SK-MEL-5 (cell line): ENCODE measurements at places on chromosomes 3 and 15. TPM values are rescaled to one million over a fixed set of nuclear protein-coding genes. Genes with fewer than 3 reads are reported as not detected.

- DNase-seq: no peak
Measured at GRCh38 chr15:80992441-80992840, 2.8 kb upstream of the MESD start.

DNA sequence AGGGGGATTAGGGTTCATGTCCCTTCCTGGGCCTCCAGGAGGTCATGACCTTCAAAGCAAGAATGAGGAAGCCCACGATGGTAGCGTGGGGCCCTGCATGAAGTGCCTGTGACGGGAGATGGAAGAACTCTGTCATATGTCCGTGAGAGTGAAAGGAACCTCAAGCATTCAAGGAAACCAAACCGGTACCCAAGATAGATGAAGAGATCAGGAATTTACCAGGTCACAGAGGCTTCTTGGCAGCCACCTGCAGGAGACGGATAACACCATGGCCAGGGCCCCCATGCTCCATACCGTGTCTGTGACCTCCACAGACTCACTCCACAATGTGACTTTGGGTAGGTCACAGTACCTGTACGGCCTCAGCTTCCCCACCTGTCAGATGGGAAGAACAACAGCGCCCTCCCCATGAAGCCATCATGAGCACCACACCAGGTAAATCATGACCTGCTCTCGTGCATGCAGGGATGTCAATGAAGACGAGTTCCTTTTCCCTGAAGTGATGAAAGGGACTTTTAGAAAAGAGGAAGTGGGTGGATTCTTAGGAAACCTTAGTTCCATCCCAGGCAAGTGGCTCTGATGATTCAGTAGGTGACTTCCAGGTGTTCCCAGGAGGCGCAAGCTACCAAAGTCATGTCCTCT, 23.3 kb upstream of the CYP11A1 start:
- no peak for DNase-seq

Gene SLC6A1
- total RNA-seq: not detected in 2 replicates

DNA sequence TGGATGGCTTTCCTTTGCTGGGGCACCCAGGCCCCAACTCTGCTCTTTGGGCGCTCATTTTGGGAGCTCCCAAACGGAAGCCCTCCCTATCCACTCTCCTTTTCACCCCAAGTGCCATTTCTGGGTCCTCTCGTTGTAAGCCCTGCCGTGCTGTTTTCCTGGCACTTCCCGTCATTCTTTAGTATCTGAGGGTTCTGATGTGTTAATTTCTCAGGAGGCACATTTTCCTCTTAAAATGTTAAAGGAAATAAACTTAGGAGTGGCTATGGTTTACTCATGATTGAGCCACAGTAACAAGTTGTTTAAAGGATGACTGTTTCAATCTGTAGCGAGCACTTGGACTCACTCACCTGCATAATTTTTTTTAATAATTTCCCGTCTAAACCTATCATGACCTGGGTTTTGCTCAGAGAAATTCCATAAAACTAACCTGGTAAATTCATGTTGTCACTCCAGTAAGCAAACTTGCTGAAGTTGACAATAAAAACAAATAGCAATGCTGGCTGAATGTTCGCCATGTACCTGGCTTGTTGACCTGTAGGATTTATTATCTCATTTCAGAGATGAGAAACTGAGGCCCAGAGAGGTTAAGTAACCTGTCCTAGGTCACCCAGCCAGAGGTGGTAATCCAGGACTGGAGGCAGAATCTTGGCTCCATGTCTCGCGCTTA, 10.6 kb downstream of the ALDH1A3 start:
- DNase-seq: no peak

Gene CHCHD6
- 104 and 106 TPM in 2 replicates for total RNA-seq

Gene POPDC2
- 0.08 and 0.40 TPM in 2 replicates for total RNA-seq

Gene SCAANT1
- not detected in 2 replicates for total RNA-seq

GRCh38 chr3:110419096-110419495, 652.5 kb upstream of the NECTIN3 start:
- DNase-seq: no peak

- DNase-seq: no peak
Measured at GRCh38 chr15:39629371-39629770, 48.5 kb downstream of the THBS1 start.

DNA sequence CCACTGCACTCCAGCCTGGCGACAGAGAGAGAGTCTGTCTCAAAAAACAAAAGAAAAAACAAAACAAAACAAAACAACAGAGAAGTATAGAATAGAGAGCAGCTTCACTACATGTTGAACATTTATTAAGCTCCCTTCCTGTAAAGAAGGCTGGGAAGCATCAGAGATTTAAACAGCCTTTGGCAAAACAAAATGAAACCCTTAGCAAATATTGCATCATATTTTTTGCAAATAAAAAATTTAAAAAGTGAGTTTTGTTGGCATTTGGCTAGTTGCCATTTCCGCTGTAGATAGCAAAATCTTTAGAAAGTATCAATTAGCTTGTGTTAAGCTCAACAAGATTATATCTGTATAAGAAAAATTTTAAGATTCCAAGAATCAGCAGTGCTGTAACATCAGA, 151.2 kb downstream of the SERPINI1 start:
- peak; percentile 6 for DNase-seq

Gene TRPC1
- total RNA-seq: 8.5 and 10.4 TPM in 2 replicates

DNA sequence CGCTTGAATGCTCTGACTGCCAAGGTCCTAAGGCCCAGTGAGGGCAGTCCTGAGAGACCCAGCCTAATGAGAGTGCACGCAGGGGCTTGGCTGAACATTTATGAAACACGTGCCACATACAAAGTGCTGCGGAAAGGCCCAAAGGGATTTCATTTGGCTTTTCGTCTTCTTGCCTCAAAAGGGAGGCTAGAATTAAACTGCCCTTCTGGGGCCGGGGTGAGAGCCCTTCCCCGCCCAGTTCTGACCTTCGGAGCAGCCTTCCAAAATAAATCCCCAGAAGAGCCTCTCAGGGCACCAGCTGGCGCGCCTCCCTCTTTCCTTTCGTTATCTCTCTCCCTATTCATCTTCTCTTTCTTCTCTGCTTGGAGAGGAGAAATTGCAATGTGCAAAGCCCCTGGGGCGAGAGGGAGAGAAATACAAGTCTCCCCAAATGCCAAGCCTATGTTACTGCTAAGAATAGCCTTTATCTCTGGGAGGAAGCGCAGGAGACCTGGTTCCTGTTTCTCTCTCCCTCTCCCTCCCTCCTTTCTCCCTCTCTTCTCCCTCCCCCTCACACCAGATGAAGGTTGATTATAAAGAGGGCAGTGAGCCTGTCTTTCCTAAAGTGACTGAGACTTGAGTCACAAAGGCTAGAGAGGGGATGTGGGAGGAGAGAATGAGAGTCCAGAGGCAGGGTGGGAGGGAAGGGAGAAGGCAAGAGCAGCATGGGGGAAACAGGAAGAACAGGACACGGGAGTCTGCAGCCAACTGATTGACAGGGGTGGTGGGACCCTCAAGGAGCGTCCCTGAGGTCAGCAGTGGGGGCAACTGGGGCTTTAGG, 36.7 kb upstream of the NDUFB4 start:
- DNase-seq: peak; percentile 52

Gene LAMB2
- total RNA-seq: 43.6 and 45.1 TPM in 2 replicates

DNA sequence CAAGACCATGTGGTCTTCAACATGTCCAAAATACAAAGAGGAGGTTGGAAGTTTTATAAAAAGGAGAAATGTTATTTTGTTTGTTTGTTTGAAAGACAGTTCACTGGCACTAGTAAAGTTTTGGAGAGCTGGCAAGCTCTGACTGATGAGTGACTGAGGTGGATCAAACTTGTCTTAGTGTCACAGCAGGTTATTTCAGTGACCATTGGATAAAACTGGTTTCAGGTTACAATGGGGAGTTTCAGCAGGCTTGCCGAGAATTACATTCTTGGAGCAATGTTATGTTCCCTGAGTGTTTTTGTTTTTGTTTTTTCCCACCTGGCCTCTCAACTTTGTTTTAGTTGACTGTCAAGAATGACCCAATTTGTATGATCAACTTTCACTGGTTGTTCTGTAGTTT, 414.5 kb upstream of the ARHGEF26 start:
- no peak for DNase-seq

DNA sequence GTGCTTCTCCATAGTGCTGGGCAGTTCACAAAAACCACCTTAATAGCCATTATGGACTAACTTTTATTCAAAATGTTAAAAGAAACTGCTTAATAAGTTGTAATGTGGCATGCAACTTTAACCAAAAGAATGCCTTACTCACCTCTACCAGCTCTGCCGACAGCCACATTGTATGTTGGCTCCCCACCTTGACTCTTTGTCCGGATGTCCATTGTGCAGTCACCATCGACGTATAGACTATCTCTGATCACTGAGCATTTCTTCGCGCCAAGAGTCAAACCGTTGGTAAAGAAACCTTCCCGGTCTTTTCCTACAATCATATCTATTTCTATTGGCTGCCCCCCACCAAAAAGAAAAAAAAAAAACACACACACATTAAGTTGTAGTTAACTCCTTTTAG, 2.5 kb downstream of the PFN2 start:
- peak; percentile 28 for DNase-seq

GRCh38 chr3:160586679-160587078, 21.3 kb upstream of the KPNA4 start:
- DNase-seq: no peak

GRCh38 chr3:128994581-128995546, 988 bp upstream of the CFAP92 start:
- no peak for DNase-seq

Gene IMPG2
- 0.03 TPM in 1 of 2 replicates, not detected in the other for total RNA-seq

DNA sequence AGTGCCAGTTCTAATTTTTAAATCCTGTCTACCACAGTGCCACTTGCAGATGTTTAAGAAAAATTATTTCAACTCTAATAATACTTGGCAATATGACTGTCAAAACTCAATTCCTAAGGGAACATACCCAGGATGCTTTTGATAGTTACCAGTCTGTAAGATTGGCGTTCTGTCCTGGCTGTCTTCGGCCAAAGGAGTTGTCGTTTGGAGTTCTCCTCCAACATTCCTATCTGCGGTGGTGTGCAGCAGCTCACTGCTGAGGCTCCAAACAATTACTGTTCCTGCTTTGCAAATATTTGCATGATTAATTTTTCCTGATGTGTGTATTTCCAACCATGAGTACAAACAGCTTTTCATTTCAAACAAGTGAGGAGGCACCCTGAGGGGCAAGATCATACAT, 330.8 kb upstream of the DPH6 start:
- DNase-seq: no peak

DNA sequence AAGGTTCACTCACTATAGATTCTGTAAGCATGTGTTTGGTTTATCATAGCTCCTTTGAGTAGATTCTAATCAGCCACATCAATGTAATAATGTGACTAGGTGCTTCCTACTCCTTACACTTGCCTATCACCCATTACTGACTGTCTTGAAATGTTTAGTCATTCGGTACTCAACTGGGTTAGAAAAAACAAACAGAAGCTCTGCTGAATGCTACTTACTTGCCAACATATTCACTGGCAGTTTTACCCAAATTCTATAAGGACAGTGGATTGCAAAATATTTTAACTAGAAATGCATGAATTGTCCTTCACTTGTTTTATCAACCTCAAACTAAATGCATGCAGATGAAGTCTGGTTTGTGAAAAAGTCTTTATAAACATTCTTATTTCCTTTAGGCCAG, 352.1 kb upstream of the ALCAM start:
- no peak for DNase-seq

GRCh38 chr3:86228101-86228500, 762.8 kb downstream of the VGLL3 start:
- no peak for DNase-seq
